RWPE1 (cell line): ENCODE measurements at places on chromosomes 7 and 10.

- peak; percentile 82 for DNase-seq
These were observed 17.1 kb downstream of the PDLIM1 start for GRCh38 chr10:95273393-95274312.

DNA sequence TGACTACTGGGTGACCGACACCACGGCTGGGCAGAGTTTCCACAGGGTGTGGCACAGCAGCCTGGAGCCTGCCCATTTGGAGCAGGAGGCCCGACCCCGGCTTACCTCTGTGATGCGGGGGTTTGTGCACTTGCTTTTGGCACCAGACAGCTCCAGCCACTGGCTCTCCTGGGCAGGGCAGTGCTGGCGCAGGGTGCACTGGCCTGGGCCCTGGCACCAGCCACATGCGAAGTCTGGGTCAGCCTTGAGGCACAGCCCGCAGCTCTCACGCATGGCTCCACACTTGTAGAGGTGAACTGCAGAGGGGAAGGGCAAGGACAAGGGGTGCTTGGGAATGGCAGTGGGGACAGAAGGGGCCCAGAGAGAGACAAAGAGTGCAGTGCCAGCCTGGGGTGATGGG is 373.7 kb downstream of the PLXNA4 start:
- no peak for DNase-seq

GRCh38 chr7:28626624-28627262 is 214.4 kb downstream of the CREB5 start:
- DNase-seq, result peak; percentile 66

GRCh38 chr10:91046869-91047268 is 126.0 kb upstream of the ANKRD1 start:
- DNase-seq, result no peak

GRCh38 chr10:104096692-104097091 is 11.0 kb upstream of the COL17A1 start:
- no peak for DNase-seq

- DNase-seq, result no peak
These were observed 72.4 kb downstream of the REEP3 start for GRCh38 chr10:63593576-63593975.

DNA sequence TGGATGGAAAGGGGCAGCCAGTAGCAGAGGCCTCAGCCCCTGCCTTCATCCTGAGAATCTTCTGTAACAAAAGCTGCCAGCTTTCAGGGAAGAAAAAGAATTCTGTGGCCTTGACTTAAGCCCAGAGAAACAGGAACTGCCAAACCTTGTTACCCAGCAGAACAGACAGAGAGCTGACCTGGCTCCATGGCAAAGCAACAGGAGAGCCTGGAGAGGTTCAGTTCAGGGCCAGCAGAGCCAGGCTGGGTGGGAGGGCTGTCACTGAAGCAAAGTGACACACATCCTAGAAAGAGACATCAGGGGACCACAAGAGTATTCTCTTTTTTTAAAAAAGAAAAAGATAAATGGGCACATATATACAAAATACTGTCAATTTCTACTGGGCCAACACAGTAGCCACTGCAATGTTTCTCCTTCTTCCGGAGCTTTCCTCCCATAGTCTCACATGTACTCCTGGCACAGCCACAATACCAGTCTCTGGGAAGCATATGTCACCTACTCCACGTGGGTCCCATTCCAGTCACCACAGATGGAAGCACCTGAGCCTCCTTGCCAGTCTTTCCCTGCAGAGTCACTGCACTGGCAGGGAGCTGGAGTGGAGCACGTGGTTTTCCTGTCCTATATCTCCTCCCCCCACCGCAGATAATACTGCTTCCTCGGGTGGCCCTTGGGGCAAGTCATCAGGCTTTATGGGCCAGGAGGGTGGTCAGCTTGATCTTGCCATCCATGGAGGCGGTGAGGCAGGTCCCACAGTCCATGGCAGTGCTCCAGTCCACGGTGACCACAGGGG is 15.2 kb upstream of the CYREN start:
- no peak for DNase-seq

DNA sequence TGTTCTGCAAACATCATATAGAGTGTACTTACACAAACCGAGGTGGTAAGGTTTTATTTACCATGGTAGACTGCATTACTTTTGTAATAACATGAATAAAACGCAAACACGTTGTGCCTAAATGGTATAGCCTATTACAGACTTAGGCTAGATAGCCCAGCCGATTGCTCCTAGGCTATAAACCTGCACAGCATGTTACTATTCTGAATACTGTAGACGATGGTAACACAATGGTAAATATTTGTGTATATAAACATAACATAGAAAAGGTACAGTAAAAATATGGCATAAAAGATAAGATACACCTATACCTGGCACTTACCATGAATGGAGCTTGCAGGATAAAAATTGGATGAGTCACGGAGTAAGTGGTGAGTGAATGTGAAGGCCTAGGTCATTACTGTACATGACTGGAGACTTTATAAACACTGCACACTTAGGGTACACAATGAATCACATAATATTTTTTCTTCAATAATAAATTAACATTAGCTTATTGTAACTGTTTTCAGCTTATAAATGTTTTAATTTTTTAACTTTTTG is 16.3 kb downstream of the AKR1D1 start:
- no peak for DNase-seq

DNA sequence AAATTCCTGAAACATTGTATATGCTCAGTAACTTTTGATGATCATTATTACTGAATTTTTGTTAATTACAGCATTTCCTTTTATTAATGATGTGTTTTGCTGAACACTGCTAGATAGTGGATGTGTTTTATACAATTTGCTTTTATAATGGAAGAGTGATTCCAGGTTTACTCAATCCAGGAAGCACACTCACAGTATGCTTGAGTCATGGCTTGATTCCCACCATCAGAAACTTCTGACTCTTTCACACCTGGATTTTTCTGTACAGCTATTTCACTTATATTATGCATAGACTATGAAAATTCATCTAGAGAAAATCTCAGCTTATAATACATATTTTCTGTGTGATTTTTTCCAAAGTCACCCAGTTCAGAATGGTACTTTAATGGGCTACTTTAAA is 1040.9 kb downstream of the GRM8 start:
- no peak for DNase-seq

DNA sequence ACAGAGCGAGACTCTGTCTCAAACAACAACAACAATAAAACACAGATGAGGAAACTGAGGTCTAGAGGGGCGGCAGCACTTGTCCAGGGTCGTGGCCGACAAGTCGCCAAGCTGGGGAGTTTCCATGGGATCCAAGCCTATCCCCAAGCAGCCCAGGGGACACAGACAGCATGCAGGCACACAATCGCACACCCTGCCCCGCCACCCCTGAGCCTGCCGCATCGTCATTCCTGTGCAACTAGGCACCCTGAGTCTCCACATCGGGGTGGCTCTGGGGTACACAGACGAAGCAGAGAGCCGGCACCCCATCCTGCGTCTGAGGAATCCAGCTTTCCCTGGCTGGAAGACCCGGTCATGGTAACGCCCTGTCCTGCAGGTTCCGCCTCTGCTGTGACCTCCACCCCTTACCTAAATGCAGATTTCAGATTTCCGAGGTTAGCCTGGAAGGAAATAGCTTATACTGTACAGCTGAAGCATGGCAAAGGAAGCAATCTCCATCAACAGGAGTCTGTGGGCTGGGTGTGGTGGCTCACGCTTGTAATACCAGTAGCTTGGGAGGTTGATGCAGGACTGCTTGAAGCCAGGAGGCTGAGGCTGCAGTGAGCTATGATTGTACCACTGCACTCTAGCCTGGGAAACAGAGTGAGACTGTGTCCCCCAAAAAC is 136.1 kb upstream of the TNRC18 start:
- no peak for DNase-seq

GRCh38 chr7:75905785-75906604 is 9.0 kb upstream of the POR start:
- DNase-seq, result peak; percentile 49

DNA sequence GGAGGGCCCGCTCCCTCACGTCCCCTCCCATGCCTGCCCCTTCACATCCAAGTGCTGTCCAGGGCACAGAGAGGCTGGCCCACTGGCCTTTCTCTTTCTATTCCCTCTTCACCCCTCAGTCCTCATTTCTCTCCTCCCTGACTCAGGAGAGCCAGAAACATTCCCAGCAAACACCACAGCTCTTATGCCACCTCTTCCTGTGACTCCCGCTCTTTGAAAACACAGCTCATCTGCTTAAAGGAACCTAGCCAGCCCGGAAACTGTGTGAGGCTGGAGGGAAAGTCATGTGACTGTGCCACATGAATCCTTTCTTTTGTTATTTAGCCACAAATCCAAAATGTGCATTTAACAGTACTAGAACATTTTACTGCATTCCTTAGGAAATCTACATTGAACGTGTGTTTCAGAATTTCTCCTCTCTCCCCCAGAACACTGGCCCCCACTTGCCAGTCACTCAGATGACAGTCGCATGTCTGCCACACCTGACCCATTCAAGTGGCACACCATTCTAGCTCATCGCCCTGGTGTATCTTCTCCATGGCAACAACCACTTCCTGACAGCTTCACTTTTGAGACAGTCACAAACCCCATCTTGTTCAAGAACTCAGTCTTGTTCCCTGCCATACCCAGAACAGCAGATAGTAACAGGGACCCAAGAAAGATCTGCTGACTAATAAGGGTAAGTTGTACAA is 42.8 kb downstream of the GRB10 start:
- no peak for DNase-seq

GRCh38 chr7:140232957-140233917 is 56.5 kb upstream of the KDM7A start:
- no peak for DNase-seq

DNA sequence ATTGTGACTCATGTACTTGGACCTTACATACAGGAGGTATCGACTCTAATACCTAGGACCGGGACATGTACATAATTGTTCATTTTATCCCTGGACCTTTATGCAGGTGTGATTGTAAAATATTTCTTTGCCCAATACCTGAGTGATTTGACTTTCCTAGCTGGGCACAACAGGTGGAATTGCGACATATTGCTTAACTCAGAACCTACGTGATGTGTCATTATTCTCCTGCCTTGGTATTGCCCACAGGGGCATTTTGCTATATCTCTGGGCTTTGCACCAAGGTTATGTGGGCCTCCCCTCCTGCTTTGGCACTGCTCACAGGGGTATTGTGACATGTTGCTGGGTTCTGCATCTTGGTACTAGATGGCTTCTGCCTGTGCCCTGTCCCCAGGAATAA is 23.9 kb upstream of the ZNF107 start:
- no peak for DNase-seq

GRCh38 chr10:114565066-114565465 is 93.0 kb downstream of the ABLIM1 start:
- DNase-seq, result no peak

GRCh38 chr10:132707121-132707775 is 78.7 kb downstream of the NKX6-2 start:
- DNase-seq, result no peak

DNA sequence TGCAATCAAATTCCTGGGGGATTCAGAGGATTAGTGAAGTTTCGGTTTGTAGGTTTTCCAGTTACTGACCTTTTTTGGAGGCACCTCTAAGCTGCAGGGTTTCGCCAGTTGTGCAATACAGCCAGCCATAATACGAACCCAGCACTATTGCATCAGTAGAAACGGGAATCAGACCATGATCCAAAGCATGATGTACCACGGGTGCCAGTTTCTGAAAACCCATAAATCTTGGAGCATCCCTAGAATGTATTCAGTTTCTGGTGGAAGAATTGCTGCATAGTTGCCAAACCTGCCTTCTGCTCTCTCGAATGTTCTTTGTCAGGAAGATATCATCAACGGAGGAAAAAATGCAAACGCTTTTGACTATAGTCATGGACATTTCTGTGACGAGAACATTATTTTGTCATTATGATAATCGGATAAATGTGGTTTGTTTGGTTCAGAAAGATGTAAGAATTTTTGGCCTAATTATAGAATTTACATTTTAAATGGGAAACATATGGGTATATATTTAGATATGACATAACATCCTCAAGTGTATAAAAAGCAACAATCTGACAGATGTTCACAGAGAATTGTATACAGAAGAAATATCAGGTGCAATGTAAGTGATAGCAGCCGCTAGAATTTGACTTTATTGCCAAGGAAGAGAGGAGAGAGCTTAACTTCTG is 186.2 kb upstream of the PRKCQ start:
- no peak for DNase-seq

GRCh38 chr10:3421537-3422257 is 249.1 kb upstream of the PITRM1 start:
- DNase-seq, result no peak

DNA sequence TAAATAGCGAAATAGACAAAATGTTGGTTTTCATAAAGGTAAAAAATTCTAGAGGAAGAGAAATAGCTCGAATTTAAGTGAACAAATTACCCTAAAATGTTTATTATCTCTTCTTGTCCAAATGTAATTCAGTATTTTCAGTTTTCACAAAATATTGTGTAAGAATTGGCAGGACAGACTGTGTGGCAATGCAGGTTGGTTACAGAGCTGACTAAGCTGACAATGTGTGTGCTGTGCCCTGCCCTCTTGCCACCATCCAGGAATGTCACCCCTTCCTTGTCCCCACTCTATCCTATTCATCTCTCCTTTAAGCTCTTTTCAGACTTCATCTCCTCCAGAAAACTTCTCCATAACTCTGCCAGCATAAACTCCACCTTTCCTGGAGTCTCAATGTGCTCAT is 46.1 kb downstream of the COL28A1 start:
- no peak for DNase-seq

DNA sequence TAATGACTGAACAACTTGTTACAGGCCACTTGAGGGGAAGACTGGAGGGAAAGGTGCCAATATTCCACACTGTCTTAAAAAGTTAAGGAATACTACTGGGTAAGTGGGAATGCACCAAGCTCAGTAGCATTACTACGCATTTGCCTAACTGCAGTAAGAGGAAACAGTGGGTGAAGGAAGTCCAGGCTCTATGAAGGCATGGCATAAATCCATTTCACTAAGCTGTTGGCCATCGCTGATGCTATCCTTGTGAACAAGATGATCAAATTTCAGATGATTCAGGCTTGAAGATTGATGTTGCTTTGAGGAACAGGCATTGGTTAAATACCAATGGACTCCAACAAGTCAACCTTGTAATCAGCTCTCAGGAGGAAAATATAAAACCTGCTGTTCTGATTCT is 44.2 kb upstream of the TES start:
- DNase-seq, result no peak

GRCh38 chr7:6571160-6571779 is 6.0 kb upstream of the ZDHHC4 start:
- no peak for DNase-seq

DNA sequence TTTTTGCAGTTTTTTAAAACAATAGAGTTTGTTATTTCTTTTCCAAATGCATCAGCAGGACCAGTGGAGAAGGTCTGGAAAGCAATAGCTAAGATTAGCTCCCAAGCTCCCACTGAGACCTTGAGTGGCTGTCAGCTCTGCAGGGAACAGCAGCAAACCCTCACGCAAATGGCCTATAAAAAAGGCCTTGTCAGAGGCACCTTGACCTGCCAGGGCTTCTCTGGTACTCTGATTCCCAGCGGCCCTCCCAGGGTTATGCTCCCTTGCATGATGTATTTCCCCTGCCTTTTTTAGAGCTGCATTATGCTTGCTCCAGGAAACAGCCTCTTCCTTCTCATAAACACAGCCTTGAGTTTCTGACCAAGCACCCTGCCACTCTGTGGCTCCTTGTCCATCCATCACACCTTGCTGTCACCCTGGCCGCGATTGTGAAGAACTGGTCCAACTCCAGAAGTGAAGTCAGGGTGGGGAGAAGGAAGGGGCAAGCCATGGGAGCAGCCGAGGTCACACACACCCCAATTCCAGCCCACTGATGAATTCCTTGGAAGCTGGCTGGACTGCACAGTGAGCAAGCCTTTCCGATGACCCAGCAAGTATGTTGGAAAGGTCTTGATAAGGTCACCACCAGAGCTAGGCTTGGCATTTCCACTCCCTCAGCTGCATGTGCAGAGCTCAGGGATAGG is 35.3 kb upstream of the NKX2-3 start:
- no peak for DNase-seq
